Stimulated activated CD4-positive, alpha-beta T cell treated with anti-CD3 and anti-CD28 coated beads, Interleukin-2, amount 100 ng/mL, for 4 hours (primary cell): ENCODE measurements at places on chromosomes 12 and 14.

- no peak for DNase-seq
Measured at GRCh38 chr12:121792607-121793439, 665 bp downstream of the RHOF start.

DNA sequence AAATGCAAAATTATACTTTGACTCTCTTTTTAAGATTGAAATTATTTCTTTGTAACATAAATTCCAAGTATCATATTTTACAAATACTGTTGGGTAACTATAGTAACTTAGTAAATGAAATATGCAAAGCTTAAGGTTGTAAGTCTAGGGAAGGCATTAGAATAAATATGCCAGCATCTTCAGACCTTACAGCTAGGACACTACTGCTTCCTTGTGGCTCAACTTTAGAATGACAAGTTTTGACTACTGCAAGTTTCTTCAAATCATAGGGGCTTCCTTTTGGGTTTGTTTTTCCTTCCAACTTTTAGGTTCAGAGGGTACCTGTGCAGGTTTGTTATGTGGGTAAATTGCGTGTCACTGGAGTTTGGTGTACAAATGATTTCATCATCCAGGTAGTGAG lies 17.7 kb upstream of the ANP32D start:
- DNase-seq = no peak

- peak; percentile 31 for DNase-seq
Measured at GRCh38 chr12:67269633-67270573, 745 bp downstream of the CAND1 start.

- DNase-seq = no peak
Measured at GRCh38 chr14:89144642-89145041, 272.4 kb downstream of the FOXN3 start.

DNA sequence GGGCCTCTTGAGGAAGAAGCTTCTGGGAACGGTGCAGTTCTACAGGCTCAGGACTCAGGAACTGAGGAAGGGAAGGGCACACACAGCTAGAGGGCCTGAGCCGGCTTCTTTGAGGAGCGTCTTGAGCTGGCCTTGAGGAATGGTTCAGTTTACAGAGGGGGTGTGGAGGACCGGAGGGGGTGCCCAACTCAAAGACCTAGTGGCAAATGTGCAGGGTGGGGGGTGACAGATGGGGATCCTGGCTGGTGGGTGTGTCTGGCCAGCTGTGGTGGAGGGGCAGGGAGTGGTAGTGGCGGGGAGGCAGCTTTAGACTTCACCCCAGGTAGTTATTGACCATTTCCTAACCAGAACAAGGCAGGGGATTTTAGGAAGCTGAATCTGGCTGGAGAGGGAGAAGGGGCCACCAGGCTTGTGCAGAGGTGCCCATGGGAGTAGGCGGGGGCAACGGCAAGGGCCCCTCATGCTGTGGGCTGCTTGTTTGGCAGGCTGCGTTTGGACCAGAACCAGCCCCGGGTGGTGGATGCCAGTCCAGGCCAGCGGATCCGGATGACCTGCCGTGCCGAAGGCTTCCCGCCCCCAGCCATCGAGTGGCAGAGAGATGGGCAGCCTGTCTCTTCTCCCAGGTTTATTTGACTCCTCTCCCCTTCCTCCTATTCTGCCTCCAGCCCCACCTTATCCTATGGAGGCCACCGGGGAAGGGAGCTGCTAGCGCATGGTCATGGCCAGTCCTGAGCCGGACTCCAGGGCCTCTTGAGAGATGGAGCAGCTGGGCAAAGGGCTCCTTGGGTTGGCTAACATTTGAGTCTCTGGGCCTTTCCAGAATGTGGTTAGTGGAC lies 27.8 kb downstream of the PAPLN start:
- no peak for DNase-seq

DNA sequence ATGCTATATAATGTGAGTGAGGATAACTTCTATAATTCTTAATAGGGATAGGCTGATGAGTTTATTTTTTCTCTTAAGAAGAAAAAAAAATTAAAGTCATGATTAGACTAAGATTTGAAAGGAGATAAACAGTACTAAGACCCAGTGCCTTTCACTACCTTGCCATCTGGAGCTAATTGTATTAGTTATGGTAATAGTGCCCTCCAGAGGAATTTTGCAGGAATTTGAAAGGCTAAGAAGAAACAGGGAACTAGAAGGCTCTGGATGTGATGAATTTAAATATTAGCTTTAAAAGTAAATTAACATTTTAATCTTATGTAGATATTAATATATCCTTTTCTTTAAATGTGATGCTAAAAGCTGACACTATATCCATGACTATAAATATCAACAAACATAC lies 36.6 kb upstream of the PIK3C2G start:
- DNase-seq = no peak

DNA sequence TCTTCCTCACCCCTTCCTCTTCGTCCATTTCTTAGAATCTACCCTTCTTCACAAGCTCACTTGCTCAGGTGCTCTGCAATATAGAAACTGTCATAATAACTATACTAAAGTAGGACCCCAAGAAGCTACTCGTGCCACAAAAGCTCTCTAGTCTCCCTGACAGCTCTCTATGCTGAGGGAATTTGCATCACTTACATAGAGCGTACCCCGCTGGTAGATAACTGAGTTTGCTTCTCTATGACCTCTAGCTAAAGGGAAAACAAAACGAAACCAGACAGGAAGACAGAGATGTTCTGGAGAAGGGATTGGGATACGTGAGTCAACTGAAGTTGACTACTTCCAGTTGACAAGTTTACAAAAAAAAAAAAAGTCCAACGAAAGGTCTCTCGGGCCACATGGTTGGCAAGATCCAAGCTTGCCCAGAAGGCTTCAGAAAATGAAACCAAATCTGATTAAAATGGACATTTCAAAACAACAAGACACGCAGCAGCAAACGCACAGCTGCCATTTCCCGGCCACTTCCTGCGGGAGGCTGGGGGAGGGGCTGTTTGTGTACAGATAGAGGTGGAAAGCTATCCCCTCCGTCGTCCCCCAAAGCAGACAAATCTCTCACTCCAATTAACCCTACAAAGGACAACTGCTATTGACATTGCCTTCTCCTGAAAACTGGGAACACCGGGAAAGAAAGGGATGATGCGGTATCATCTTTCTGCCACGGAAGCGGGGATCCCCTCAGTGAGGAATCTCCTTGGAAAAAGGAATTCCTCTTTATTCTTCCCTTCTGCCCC lies 1.3 kb downstream of the BAZ2A start:
- no peak for DNase-seq

GRCh38 chr12:96258104-96258961 lies 64.2 kb downstream of the ELK3 start:
- no peak for DNase-seq

DNA sequence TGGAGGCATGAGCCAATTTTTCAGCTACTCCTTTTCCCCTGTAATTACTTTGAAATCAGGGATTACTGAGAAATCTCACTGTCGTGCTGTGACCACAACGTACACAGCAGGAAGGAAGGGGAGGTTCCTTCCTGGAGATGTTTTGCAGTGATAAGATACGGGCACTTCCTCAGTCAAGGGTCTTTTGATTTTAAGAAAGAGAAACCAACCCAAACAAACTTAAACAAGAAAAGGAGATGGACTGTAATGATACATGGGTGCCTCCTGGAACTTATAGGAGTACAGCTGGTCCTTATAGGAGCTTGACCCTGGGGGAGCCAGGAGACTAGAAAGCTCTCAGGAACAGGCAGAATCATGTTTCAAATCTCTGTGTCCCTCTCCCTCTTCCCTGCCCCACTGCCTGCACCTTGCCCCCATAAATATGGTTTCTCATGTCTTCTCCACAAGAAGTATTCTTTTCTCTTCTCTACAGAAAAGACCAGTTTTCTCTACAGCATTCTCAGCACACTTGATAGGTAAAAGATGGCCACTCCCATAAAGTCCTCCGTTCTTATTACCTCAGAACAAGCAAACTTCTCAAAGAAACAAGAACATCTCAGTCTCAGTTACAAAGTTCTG lies 281.1 kb upstream of the AMIGO2 start:
- DNase-seq = peak; percentile 39

- no peak for DNase-seq
Measured at GRCh38 chr12:1519642-1520041, 74.7 kb downstream of the FBXL14 start.

DNA sequence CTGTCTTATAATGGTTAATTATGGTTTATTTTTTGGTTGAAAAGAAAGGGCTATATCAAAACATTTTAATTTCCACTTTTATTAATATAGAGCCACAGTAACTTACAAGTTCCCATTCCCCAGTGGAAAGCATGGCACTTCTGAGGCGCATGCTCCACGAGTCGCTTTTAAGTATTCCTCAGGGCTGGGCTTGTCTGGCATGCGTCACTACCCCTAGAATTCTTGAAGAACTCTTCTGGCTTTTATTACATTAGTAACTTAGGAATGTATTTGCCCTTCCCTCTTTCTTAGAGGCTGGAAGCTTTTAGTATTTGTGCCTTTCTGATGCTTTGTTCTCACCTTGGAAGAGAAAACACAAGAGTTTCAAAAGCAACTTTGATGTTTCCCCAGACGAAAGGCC lies 81.1 kb downstream of the ESR2 start:
- no peak for DNase-seq

GRCh38 chr14:35879654-35880249 lies 53.6 kb downstream of the BRMS1L start:
- no peak for DNase-seq

DNA sequence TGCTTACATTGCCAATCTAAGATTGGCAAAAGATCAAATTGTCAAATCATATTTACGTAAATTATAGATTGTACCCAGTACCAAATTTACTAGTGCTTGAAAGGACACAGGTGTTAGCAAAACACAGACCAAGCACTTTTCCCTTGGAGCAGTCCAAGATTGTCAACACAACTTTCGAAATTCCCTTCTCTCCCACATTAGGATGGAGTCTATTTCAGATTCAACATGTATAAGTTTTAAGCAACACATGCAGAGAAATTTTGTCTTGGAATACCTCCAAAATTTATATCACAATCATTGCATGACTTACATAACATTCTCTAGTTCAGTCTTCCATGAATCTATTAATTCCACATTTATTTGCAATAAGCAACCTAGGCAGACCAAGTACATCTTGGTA lies 74.9 kb upstream of the SLCO1C1 start:
- no peak for DNase-seq

GRCh38 chr14:90490720-90491050 lies 93.9 kb downstream of the CALM1 start:
- no peak for DNase-seq

GRCh38 chr12:11652351-11653040 lies 3.0 kb downstream of the ETV6 start:
- DNase-seq = no peak

DNA sequence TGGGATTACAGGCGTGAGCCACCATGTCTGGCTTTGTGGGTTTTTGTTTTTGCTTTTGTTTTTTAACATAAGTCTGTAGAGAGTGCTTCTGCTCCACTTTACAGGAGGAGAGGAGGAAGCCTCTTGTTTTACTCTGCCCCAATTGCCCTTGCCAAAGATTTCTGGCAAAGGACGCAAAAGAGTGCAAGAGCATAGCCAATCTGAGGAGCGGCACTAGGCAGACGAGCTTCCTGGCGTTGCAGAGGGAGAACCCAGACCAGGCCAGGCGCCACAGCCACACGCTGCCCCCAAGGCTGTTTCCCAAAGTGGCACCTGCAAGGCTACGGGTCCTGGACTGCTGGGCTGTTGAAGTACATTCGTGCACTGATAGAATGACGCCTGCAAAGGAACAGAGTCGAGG lies 96.2 kb downstream of the BBS10 start:
- no peak for DNase-seq

GRCh38 chr12:131677699-131678098 lies 33.2 kb upstream of the SFSWAP start:
- DNase-seq = no peak

DNA sequence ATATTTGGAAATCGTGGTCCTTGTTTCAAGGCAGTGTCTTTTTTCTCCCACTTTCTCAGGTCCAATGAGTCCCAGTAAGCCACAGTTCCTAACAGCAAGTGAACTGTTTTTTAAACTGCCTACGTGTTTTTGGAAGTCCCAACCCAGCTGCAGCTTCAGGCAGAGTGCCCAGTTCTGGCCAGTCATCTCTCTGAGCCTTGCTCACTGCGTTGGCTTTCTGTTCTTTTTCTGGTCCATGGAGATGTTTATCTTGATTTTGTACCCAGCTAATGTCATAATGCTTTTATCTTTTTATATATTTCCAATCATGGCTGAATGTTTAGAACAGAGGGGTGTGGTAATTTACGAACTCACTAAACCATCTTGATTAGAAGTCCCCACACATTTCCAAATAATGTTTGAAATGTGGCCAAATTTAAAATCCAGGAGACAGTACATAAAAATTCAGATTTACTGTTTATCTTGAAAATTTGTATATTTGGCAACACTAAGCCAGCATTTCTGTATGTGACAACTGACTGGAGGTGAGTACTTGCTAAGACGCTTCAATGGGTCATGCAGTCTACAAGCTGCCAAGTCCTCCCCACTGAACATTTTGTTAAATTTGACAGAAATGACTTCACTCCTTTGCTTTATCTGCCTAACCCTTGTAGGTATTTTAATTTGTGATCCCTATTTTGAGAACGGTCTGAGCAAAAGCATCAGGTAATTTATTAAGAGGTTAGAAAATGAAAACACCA lies 46.1 kb upstream of the OTOGL start:
- no peak for DNase-seq

DNA sequence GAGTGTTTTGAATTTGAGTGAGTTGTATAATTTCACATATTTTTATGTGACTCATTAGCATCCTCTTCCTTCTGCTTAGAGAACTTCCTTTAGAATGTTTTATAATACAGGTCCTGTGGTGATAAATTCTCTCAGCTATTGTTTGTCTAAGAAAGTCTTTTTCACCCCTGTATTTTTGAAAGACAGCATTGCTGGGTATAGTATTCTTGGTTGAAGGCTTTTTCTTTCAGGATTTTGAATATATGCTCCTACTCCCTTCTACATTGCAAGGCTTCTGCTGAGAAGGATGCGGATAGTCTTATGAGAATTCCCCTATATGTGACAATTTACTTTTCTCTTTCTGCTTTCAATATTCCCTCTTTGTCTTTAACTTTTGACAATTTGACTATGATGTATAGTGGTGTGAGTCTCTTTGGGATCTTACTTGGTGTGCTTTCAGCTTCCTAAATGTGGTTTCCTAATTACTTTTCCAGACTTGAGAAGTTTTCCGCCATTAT lies 118.9 kb upstream of the HMGA2 start:
- no peak for DNase-seq

DNA sequence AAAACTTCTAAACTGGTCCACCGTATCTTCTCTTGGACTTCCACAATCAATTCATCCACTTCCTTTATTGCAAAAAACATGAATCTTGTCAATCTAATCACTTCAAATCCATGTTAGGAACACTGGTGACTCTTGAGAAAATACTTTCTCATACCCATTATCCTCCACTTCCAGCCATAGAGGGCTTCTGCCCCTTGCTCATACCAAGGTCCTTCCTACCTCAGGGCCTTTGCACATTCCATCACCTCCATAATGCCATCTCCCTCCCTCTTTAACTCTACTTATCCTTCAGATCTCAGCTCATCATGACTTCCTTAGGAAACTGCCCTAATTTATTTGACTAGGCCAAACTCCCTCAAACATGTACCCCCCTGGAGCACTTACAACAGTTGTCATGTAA lies 16.6 kb downstream of the STXBP6 start:
- DNase-seq = no peak

DNA sequence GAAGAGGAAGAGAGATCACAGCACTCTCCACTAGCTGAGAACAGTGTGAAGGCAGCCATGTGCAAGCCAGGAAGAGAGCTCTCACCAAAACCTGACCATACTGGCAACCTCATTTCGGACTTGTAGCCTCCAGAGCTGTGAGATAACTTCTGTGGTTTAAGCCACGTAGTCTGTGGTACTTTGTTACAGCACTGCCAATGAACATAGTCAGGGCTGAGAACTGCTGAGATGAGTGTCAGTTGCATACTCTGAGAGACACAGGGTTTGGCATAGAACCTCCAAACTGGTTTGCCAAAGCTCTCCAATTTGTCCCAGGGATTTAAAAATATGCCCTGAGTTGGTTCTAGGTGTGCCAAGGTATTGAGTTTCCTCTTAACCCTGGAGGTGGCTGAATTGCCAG lies 218.6 kb downstream of the ATP23 start:
- no peak for DNase-seq
